NCI-H2029 (cell line): ENCODE measurements at places on chromosomes 7 and 10.

- DNase-seq, result no peak
Observed at GRCh38 chr7:50217821-50218281, 86.7 kb upstream of the IKZF1 start.

- DNase-seq, result no peak
Observed at GRCh38 chr10:75736889-75737579, 305.6 kb downstream of the LRMDA start.

- DNase-seq, result no peak
Observed at GRCh38 chr10:5692461-5693358, 8.1 kb downstream of the TASOR2 start.

GRCh38 chr7:125661677-125662076 is 732.1 kb upstream of the POT1 start:
- no peak for DNase-seq
